ENCODE measurements at places on chromosomes 13 and 19. TPM values are rescaled to one million over a fixed set of nuclear protein-coding genes. Genes with fewer than 3 reads are reported as not detected.
A peak's percentile ranks its signal among the peaks of the same experiment; 100 is the strongest.

DNA sequence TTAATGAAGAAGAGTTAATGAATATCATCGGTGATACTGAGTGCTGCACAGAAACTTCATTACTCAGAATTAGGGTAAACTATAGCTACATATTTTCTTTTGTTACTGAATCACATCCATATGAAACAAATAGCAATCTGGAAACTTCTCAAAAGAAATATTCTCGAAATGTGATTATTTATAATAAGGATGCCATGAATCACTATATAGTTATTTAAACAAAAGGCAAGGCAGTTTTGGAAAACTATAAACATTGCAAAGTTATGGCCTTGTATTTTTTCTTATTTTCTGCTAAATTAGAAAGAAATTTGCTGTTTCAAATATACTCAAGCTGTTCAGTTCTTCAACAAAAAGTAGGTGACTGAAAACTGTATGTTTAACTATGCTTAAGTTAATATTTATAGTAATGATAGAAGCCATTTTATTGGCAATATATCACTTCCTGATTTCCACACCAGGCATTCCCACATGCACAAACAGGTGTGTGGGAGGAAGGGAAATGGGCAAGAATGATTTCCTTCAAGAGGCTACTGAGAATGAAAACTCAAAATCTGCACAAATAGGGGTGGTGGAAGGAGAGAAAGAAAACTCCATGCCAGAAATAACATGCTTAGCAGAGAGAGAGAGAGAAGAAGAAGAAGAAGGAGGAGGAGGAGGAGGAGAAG is 74.5 kb upstream of the FRY start:
- no peak for DNase-seq

DNA sequence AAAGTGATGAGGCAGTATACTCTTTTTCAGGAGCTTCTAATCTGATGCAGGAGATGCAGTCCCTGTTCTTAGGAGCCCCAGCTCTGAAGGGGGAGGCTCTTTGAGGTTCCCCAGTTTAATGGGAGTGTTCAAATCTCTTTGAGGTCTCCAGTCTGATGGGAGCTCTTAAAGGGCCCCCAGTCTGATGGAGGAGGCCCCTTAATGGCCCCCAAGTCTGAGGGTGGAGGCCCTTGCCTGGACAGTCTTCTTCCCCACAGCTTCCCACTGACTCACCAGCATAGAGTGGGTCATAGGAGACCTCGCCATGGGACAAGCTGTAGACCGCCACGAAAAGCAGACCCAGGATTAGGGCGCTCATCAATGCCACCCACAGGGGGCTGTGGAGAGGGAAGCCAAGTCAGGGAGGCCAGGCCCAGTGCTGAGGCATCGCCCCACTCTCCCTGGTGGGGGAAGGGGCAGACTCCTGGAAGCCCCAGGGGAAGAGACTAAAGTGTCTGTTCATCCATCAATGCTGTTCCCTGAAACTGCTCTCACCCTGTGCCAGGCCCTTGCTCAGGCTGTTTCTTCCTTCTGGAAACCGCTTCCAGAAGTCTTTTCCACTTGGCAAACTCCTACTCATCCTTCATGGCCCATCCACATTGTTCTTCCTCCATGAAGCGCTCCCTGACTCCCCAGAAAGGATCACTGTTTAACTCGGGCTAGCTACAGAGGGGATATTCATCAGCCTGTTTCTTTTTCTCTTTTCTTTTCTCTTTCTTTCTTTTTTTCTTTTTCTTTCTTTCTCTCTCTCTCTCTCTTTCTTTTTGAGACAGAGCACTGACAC is 2.1 kb downstream of the TM6SF2 start:
- DNase-seq: no peak

- DNase-seq: no peak
Measured at GRCh38 chr13:112955271-112955937, 13.6 kb upstream of the MCF2L start.

- peak; percentile 69 for DNase-seq
Measured at GRCh38 chr13:30112602-30113435, 194.5 kb downstream of the KATNAL1 start.

GRCh38 chr13:25798998-25799397 is 252.8 kb downstream of the SHISA2 start:
- no peak for DNase-seq

DNA sequence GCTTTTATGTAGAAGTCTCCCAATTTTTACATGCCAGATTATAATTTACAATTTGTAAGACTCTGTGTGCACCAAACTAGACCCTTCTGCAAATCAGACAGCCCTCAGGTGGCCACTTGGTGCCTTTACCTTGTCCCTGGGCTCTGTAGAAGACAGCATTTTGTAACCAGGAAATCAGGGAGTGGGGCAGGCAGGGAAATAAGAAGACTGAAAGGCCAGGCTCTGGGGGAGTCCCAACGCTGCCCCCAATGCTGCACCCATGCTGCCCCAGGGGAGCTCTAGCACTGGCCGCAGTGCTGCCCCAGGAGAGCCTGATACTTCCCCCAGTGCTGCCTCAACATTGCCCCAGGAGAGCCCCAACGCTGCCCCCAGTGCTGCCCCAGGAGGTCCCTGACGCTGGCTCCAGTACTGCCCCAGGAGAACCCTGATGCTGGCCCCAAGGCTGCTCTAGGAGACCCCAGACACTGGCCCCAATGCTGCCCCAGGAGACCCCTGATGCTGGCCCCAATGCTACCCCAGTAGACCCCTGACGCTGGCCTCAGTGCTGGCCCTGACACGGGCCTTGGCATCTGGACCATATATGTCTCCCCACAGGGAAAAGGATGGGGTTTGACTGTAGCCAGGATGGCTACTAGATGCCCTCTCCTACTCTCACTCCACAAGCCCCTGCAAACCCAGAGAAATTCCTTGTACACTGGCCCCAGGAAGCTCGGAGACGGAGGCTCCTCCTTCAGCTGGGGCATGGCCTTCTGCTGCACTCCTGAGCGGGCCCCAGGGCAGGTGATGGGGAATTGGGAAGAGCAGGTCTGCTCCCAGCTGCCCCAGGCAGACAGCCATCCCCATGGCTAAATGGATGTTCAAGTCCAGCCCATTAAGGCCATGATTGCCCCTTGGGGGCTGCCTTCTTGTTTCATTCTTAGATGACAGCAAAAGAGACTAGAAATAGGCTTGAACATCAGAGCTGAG is 23.6 kb downstream of the VSTM2B start:
- DNase-seq: no peak

DNA sequence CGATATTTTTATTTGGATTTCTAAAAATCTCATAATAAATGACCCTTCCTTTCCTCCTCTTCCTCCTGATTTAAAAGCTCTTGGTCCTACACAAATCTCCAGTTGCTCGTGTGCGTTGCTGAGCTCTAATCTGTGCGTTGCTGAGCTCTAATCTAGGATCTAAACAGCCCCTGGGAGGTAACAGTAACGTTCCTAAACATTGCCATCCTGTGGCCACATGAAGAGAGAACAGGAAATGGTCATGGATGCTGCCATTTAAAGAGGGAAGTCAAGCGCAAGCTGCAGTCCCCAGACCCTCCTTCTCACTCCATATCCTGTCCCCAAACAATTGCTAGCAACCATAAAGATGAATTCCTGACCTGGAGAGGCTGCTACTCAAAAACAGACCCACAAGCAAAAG is 170.8 kb downstream of the NUFIP1 start:
- no peak for DNase-seq

GRCh38 chr13:75263741-75264407 is 218.1 kb downstream of the TBC1D4 start:
- no peak for DNase-seq

- no peak for DNase-seq
Measured at GRCh38 chr13:40217675-40218074, 448.8 kb downstream of the FOXO1 start.

GRCh38 chr13:41402691-41403511 is 54.4 kb upstream of the RGCC start:
- no peak for DNase-seq

- no peak for DNase-seq
Measured at GRCh38 chr19:29587518-29587986, 18.5 kb upstream of the POP4 start.

- no peak for DNase-seq
Measured at GRCh38 chr13:95470574-95471366, 81.8 kb upstream of the CLDN10 start.

DNA sequence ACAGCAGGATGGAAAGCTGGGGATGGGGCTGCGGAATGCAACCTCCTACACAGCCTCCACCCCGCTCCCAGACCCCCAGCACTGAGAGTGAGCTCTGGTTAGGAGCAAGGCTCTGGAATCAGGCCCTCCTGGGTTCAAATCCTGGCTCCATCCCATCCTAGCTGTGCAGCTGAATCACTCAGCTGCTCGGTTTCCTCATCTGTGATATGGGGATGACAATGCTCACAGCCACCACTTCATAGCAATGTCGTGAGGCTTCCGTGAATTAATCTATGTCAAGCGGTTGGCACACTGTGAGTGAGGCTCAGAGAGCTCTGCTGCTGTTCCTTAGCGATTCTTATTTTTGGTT is 538 bp downstream of the ACP7 start:
- no peak for DNase-seq

DNA sequence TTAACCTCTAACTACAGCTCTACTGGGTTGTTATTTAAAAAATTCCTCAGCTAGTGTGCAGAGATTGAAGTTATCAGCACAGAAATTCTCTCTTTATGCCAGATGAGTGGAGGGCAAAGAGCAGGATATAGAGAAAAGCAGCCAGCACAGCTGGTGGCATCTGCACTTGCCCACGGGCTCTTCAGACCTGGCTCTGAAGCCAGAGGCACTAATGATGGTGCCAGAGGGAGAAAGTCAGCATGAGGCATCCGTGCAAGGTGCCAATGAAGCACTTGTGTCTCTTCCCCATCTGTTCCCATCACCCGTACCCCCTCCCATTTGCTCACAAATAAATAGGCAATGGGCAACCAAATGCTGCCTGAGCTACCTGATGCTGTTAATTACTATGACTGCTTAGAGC is 138.9 kb downstream of the OLFM4 start:
- no peak for DNase-seq

DNA sequence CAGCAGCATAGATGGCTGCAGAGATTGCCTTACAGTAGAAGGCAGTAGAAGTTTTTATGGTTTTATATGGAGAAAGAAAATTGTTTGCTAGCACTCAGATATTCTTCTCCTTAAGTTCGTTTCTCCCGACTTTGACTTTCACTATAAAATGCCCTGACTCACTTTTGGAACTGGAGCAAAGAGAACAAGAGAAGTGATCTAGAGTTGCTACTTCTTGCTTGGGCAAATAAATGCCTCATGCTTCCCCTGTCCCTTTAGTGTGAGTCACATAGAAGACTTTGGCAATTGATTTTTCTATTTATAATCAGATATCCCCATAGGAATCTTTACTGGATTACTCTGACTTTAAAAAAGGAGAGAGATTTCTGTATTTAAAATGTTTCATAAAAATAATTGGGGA is 46.9 kb downstream of the ITGBL1 start:
- no peak for DNase-seq

GRCh38 chr19:52689843-52690368 is 44.9 kb downstream of the ZNF611 start:
- DNase-seq: peak; percentile 33

GRCh38 chr13:27171244-27171826 is at the start of gene USP12:
TSS of gene USP12 (minus strand) at chr13:27171811. CDS start at chr13:27171639, 172 bp downstream.
- DNase-seq: peak; percentile 37

- DNase-seq: no peak
Measured at GRCh38 chr13:103514188-103514587, 448.0 kb upstream of the SLC10A2 start.

- no peak for DNase-seq
Measured at GRCh38 chr19:7969555-7969939, 26.1 kb upstream of the TIMM44 start.

GRCh38 chr19:50719566-50719965 is at the start of gene SHANK1:
TSS of gene SHANK1 (minus strand) at chr19:50719802. CDS start at chr19:50716919, 2,883 bp downstream.
- DNase-seq: no peak

DNA sequence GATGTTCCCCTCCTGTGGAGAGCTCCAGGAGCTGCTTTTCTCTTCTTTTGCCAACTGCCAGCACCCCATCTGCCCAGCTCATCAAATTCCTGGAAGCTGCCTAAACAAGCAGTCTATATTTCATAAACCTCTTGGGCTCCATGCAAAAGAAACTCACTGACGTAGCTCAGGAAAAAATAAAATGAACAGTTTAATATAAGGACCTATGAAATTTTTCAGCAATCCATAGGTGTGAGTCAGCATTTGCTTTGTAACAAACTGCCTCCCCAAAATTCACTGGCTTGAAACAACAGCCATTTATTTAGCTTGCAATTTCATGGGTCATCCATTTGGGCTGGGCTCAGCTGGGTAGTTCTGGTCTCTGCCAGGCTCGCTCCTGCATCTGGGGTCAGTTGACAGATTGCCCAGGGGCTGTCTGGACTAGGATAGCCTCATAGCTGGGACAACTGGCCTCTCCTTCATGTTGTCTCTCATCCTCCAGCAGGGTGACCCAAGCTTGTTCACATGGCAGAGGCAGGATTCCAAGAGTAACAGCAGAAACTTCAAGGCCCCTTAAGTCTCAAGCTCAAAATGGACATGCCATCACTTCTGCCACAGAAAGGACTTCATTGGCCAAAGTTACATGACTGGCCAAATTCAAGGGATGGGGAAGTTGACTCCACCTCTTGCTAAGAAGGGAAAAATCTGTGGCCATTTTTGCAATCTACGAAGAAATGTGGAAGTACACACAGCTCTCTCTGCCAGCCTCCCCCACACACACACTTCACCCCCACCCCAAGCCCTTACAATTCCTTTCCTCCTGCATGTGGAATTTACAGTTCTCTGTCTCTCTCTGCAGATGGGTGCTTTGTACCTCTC is 7.9 kb upstream of the PVR start:
- DNase-seq: no peak

The FXYD7 gene
- not detected for total RNA-seq

The ADGRE3 gene
- not detected for total RNA-seq

The SLC25A23 gene
- 116 TPM for total RNA-seq

The LRG1 gene
- total RNA-seq: 0.41 TPM

The POSTN gene
- total RNA-seq: 52.1 TPM

The ZNF253 gene
- 9.2 TPM for total RNA-seq

The CGB1 gene
- total RNA-seq: not detected

The SH2D3A gene
- 0.14 TPM for total RNA-seq

The ZNF534 gene
- 0.44 TPM for total RNA-seq

The SIGLEC7 gene
- 0.47 TPM for total RNA-seq

The METTL21C gene
- not detected for total RNA-seq

The KLK12 gene
- not detected for total RNA-seq
